ENCODE measurements at places on chromosomes 6 and 20.

DNA sequence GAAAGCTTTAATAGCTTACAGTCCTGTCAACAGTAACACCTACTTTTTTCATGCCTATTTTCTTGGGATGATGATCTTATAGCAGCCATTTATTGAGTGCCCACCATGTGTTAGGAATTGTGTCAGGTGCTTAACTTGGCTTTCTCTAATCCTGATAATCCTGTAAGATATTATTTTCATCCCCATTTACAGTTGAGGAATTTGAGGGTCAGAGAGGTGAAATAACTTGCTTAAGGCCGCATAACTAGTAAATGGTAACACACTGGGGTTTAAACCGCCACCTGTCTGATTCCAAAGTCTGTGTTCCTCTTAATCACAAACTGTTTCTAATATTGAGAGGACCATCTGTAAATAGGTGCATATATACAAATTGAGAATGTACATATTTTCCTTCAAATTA, 55.5 kb downstream of the NCOA3 start:
- no peak for DNase-seq

- DNase-seq, result no peak
These were observed 22.1 kb downstream of the BACH2 start for GRCh38 chr6:90274451-90275030.

GRCh38 chr6:75204217-75204958, 1.5 kb downstream of the COL12A1 start:
- peak; percentile 77 for DNase-seq

DNA sequence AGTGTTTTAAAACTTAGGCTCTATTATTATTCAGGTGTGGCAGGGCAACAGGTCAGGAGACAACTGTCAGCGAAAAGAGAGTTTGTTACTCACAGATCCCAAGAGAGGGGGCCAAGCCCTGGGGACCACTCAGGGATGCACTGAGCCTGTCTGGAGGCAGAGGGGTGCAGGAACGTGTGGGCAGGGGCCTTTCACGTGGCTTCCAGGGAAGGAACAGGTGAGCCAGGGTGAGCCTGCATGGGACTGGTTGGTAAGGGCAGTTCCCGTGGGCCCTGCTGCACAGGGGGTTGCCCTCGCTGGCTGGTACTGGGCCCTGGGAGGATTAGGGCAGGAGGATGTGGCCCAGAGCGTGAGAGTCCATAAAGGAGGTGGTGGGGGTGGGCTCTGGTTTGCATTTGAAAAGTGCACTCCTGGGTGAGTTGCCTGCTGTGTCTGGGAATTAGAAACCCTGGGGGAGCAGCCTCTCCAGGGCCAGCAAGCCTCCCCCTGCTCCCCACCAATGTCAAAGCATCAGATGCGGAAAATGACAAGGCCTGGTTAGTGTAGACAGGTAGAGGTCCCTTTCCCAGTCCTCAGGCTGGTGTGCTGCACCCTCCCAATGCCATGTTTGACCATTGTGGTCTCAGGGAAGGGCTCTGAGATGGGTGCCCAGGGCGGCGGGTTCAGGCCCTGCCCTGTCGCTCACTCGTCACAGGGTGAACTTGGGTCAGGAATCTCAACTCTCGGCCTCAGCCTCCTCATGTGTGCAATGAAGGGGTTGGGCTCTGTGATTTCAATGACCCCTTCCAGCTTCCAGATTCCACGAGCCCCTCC, 127.4 kb upstream of the RPS6KA2 start:
- DNase-seq, result no peak

DNA sequence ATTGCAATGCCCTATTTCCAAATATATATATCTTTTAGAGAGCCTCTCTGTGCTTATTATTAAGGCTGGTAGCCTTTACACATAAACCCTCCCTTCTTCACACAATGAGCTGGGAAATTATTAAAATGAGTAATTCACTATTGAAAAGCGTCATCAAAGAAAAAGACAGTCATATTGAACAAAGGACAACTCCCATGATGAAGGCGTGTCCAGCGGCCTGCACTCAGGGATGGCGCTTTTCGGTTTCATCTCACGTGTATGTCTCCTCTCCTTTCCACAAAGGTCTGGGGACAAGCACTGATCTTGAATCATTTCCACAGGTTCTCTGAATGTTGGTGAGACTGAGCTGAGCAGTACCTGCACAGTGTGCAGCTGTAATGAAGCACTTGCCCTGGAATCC, 3.5 kb downstream of the SERPINB9 start:
- DNase-seq, result no peak

- no peak for DNase-seq
These were observed 3.1 kb downstream of the HS3ST5 start for GRCh38 chr6:114339706-114340105.

- DNase-seq, result no peak
These were observed 6.3 kb upstream of the HINT3 start for GRCh38 chr6:125950293-125950692.

DNA sequence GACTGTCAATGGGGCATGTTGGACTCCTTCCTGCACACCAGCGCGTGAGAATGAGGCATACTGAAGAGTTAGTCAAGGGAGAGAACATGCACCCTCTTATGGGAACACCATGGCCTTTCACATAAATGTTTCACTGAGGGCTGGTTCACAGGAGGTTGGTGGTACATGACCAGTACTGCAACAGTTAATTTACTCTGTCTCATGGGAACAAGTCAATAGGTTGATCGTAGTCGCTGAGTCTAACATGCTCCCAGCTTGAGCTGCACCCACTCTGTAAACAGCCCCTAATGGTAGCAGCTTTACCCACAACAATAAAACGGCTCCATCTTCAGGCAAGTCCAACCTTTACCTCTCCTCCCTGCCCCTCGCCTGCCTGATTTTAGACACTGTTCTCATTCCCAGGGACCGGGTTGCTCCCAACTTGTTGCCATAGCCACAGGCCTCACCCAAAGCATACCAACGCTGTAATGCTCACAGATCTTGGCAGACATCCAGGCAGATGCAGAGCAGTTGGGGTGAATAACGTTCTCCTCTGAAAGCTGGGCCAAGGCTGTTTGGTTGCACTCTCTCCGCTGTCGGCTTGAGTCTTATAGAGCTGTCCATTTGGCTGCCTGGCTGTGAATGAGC, 111.3 kb downstream of the LY86 start:
- DNase-seq, result no peak
